GM04503 (cell line): ENCODE measurements at places on chromosomes 3 and 15.

GRCh38 chr3:102810937-102811336 lies 376.1 kb downstream of the ZPLD1 start:
- DNase-seq: no peak

GRCh38 chr3:147410116-147410525 lies 956 bp downstream of the ZIC1 start:
- no peak for DNase-seq

GRCh38 chr3:179098388-179099077 lies 26.9 kb upstream of the ZMAT3 start:
- DNase-seq: no peak

GRCh38 chr15:71440489-71441110 lies 325.3 kb downstream of the THSD4 start:
- no peak for DNase-seq

DNA sequence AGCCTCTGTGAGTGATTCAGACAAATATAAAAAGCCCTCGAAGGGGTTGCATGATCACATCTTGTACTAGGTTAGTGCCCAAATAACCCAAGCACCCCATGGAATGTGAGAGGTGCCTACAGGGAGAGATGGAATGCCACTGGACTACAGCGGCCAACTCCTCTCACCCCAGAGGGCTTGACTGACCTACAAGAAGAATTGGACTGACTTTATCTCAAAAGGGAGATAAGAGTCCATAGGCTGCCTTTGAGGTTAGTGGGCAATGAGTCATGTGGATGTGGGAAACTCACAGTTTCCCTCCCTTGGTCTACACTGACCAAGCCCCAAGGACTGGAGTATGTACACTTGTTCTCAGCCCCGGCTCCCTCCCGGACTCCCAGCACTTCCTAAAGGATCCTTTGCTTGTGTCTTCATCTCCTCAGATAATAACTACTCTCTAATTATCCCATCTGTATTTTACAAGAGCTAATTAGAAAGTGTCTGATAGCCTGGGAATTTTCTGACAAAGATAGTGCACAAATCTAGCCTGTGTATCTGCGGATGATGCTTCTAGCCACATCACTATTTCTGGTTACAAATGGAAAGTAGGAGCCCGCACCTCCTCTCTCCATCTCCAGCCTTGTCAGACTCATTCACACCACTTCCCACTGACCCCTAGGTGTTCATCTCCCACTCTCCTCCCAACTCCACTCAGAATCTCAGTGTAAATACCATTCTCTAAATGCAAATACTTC lies 547.8 kb upstream of the TBL1XR1 start:
- DNase-seq: no peak

DNA sequence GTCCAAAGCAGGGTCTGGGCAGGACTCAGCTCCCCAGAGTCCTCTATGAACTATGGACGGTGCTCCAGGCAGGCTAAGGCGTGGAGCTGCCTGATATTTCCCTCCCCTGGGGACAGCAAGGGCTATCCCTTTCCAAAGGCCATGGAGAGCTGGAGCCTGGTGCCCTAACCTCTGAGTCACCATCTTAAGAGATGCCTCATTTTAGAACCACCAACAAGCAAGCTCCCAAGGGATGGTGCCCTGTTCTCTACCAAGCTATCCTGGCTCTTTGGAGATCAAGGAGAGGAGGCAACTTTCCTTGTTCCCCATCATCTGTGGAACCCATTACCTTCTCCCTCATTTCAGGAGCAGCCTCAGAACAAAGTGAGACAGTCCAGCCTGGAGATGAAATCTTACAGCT lies 15.7 kb downstream of the STARD5 start:
- no peak for DNase-seq

- no peak for DNase-seq
Observed at GRCh38 chr3:41482134-41482533, 282.8 kb downstream of the CTNNB1 start.

- DNase-seq: no peak
Observed at GRCh38 chr3:170267793-170268192, 45.6 kb downstream of the PRKCI start.

- DNase-seq: no peak
Observed at GRCh38 chr15:97316362-97316761, 644.1 kb upstream of the ARRDC4 start.
